ENCODE measurements at places on chromosomes 16 and 17.

DNA sequence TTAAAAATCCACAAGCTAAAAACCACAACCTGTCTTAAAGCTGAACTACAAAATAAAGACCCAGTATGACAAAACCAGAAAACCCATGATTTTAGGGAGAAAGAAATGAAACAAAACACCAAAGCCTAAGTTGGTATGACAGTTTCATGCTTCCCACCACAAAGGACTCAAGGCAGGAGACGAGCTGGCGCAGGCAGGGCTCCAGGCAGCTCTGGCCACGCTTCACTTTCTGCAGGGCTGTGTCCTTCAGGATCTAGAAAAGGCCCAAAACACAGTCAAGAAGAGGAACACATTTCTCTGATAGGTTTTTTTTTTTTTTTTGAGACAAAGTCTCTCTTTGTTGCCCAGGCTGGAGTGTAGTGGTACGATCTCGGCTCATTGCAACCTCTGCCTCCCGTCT is 75.3 kb downstream of the WDR59 start:
- no peak for DNase-seq

- DNase-seq: no peak
Measured at GRCh38 chr17:32870969-32871368, 6.0 kb downstream of the MYO1D start.

GRCh38 chr16:87057951-87058560 is 259.1 kb downstream of the C16orf95 start:
- DNase-seq: no peak

- no peak for DNase-seq
Measured at GRCh38 chr16:29662000-29662728, 883 bp upstream of the SPN start.

GRCh38 chr16:87463722-87464690 is 28.8 kb downstream of the ZCCHC14 start:
- no peak for DNase-seq

All from vagina (tissue), 2 donors.